Ovary (tissue), 10 donors: ENCODE measurements at places on chromosomes 13 and 19.

DNA sequence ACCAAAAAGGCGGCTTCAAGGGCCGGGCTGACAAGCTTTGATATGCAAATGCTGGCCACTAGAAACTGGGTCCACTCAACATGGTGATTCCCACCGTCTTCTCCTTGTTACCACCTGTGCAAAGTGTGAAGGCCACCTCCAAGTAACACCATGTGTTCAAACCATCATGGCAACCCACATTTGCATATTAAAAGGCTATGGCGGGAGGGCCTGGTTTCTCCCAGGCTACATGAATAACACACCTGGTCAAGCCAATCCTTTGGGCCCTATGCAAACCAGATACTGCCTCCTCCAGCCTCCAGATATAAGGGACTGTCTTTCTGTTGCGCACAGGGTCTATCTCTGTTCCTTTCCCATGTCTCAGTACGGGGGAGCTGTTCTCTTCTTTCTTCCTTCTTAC is 36.6 kb upstream of the ZSCAN5A start:
- no peak for DNase-seq

GRCh38 chr19:50344661-50345318 is 15.6 kb upstream of the KCNC3 start:
- DNase-seq: no peak

- DNase-seq: no peak
Measured at GRCh38 chr13:79522583-79522982, 41.6 kb downstream of the NDFIP2 start.

GRCh38 chr13:43786766-43787517 is at the start of gene ENOX1:
TSS of gene ENOX1 (minus strand) at chr13:43786972.
- peak; percentile 80 for DNase-seq

- DNase-seq: no peak
Measured at GRCh38 chr19:1135454-1135853, 31.7 kb downstream of the GPX4 start.

- DNase-seq: no peak
Measured at GRCh38 chr13:51500687-51501086, 47.9 kb upstream of the INTS6 start.

GRCh38 chr13:112984954-112985802 is 16.2 kb downstream of the MCF2L start:
- no peak for DNase-seq

GRCh38 chr13:48977973-48978372 is 2.3 kb downstream of the FNDC3A start:
- DNase-seq: no peak

- no peak for DNase-seq
Measured at GRCh38 chr13:40063278-40063698, 407.8 kb downstream of the COG6 start.

DNA sequence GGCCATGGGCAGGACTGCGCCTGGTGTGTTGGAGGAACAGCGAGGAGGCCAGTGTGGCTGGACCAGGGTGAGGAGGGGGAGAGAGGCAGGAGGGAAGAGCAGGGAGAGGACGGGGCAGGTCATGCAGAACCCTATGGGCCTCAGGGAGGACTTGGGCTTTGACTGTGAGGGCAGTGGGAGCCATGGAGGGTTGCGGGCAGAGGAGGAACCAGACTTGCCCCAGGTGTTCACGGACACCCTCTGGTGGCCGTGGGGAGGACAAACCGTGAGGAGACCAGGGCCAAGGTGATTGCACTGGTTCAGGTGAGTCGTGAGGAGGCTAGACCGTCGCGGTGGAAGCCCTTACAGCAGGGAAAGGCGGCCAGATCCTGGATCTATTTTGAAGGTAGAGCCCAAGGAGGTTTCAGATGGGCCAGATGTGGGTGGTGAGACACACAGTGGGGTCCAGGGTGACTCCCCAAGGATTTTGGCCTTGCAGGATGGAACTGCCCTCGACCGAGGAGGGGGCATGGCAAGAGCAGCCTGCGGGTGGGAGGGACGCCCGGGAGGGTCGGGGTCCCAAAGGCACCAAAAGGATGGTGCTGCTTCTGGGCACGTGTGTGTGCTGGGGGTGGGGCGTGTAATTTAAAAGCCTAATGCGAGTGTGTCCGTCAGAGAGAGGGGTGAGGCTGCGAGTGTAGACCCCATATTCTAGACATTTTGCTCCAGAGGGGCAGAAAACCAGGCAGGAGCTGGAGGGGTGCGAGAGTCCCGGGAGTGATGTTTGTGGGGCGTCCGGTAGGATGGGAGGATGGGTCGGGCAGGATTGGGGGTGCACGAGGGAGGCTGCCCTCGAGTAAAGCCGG is 2.7 kb upstream of the REXO1 start:
- no peak for DNase-seq

- DNase-seq: no peak
Measured at GRCh38 chr13:111215081-111216047, 100.3 kb downstream of the ARHGEF7 start.

- no peak for DNase-seq
Measured at GRCh38 chr19:45448887-45449299, 18.9 kb upstream of the FOSB start.

DNA sequence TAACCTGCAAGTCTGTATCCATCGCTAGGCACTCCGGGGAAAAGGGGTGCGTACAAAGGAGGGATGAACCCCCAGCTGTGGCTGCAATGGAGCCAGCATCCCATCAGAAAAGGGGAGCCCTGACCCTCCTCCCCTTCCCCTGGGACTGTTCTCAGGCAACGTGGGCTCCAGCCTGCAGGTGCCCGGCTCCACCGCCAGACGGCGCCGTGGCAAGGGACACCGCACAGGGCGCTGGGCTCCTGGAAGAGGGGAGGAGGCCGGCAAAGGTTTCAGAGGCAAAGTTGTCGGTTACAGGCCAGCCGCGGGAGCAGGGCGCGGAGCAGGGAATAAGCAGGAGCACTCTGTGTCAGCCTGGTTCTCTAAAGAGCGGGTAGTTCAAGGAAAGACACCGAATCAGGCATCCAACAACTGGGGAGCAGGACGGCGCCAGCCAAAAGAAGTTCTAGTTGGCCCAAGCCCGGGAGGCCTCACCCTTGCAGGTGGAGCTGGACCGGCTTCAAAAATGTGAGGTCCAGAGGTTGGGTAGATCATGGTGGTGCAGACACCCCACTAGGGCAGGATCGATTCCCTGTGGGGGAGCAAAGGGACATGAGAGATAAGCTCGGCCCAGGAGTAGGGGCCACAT is 53.0 kb upstream of the ATP12A start:
- no peak for DNase-seq

DNA sequence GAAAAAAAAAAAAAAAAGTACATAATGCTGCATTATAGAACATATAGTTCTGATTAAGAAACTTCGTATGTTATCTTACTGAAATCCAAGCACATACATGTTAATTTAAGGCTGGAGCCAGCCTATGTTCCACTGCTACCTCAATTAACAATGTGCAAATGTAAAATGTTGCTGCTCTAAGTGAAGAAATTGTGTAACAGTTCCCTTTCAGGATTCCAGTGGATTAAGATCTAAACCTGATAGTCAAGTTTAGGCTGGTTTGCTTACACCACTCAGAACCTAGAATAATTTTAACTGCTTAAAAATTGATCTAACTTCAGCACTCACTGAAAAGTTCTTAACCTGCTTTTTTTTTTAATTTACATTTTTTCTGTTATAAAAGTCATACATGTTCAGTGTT is 4.2 kb downstream of the VPS36 start:
- DNase-seq: no peak

DNA sequence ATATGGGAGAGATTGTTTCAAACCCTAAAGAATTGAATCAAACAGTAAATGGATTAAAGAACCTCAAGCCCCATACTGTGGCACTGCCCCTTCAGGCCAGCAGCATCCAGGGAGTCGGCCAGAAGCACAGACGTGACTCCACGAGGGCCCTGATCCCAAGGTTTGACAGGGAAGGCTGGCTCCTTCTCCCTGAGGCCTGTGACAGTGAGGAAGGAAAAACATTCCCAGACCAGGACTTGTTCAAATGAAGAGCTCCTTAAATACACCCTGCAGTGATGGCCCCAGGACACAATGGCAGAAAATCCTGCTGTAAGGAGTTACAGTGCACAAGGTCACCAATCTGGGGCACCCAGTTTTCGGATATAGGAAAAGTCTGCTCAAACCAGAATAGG is 91.0 kb downstream of the COL4A1 start:
- no peak for DNase-seq

- no peak for DNase-seq
Measured at GRCh38 chr13:33799950-33800592, 17.9 kb upstream of the RFC3 start.

- DNase-seq: peak; percentile 70
Measured at GRCh38 chr19:45428384-45429231, 4.9 kb upstream of the ERCC1 start.

DNA sequence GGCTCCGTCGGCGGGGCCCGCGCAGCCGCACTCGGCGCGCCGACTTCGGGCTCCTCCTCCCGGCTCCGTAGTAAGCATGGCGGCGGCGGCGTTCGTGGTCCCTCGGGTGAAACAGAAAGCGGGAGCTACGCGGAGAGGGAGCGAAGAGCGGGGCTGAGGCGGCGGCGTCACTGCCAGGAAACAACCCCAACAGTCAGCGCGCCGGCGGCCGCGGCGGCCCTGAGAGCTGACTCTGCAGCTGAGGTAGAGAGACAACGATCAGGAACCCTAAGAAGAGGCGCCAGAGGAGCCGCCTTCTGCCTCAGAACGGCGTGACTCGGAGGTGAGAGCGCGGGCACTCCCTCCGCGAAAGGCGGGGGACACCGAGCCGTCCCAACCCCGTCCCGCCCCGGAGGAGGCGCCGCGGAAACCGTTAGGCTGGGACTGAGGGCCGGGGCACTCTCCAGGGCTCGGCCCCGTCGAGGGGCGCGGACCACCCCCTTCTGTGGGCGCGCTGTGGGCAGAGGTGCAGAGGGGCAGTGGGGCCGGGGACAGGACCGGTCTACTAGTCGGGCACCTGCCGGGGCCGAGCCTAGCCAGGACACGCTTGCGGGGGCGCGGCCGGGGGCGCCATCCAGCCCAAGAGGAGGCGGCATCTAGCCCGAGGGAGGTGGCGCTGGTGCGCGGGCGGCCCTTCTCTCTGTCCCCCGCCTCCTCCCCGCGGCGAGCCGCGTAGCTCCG is at the start of gene FNDC3A:
FNDC3A (plus strand) TSS at position 57 of the 720 bp plus-strand sequence. CDS start 30,279 bp downstream, outside the sequence.
- peak; percentile 84 for DNase-seq

GRCh38 chr19:10549733-10550132 is 6.0 kb downstream of the ATG4D start:
- DNase-seq: no peak

DNA sequence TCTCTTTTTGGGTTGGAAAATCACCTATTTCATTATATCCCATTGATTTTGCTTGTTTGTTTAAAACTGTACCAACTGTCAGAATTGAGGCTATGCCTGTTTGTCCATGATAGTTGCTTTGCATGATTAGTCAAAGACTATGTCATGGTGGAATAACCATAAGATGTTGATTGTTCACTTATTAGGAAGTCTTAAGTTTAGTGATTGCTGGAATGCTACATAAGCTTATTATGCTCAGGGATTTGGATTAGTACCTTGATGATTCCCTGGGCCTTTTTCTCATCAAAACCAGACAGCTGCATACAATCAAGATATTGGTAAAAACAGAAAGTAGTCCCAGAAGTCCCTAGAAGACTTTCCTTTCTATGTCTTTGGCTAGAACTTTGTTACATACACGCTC is 954.7 kb downstream of the PCDH9 start:
- no peak for DNase-seq

GRCh38 chr19:16660763-16661479 is at the start of gene TMEM38A:
TSS of gene TMEM38A (plus strand) at chr19:16661139. CDS start at chr19:16661218, 79 bp downstream.
- DNase-seq: peak; percentile 46

GRCh38 chr13:52029569-52029968 is 5.1 kb downstream of the UTP14C start:
- DNase-seq: no peak

DNA sequence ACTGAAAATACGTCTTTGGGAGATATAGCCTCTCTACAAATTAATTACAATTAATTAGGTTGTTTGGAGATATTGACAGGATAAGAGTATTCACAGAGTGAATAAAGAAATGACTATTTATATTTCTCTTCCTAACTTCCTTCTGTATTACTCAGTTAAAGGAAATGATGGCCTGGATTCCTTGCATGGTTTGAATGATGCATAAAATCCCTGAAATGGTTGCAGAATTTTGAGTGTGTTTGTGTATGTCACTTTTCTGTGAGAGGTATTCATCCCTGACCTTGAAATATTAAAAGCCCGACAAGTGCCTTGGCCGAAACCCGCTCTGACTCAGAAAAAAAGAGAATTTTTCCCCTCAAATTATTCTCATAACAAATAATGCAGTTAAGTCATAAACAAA is 90.0 kb downstream of the PDS5B start:
- DNase-seq: no peak

DNA sequence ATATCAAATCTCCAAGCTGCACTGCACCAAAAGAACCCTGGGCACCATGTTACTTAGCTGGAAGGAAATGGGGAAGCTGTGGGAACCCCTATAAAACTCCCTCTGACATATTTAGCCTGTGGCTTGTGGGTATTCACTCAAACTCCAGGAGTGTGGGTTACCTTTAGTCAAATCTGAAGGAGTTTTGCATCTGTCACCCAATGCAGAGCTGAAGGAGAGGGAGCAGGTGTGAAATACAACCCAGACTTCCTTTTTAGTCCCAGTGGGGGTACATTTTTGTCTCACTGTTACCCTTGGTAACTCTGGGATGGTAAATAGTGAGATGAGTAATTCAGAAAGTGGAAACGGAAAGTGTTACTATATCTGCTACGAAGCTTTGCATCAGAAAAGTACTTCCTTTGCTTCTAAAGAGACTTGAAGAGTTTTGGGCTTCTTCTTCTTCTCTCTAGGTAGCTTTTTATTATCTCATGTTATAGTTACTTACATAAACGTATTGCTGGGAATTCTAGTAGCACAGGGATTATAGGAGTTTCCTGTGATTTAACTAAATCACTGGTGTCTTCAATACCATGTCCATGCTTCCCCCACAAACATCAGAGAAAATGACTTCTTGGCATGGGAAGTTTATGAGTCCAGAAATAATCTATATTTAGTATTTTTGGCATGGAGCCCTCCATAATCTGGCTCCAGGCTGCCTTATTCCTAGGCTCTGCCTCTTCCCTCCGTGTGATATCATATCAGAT is 105.9 kb downstream of the AKAP11 start:
- no peak for DNase-seq

- no peak for DNase-seq
Measured at GRCh38 chr19:39971380-39972035, 543 bp downstream of the PSMC4 start.

GRCh38 chr13:21426238-21426637 is 32.9 kb downstream of the ZDHHC20 start:
- DNase-seq: no peak

GRCh38 chr13:24251525-24251924 is 57.9 kb upstream of the C1QTNF9 start:
- no peak for DNase-seq

DNA sequence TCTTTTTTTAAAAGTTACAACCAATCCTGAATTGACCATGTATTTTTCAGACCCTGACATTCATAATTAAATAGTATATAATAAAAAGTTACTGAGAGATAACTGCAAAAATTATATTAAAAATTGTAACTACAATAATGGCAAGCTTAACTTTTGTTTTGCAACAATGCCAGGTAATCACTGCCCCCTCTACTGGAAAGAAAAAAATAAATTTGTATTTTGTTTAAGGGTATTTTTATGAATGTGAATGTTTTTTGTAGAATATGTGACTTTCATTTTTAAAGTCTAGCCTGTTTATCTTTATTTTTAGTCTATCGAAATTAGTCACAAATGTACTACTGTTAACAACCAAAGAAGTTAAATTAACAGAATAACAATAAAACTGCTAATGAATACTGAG is 21.7 kb downstream of the MRPS31 start:
- DNase-seq: no peak
